Globus pallidus (tissue), 1 donor: ENCODE measurements at places on chromosomes 6 and 20.

GRCh38 chr20:45592574-45593189, 13.6 kb upstream of the WFDC8 start:
- peak; percentile 14 for DNase-seq

DNA sequence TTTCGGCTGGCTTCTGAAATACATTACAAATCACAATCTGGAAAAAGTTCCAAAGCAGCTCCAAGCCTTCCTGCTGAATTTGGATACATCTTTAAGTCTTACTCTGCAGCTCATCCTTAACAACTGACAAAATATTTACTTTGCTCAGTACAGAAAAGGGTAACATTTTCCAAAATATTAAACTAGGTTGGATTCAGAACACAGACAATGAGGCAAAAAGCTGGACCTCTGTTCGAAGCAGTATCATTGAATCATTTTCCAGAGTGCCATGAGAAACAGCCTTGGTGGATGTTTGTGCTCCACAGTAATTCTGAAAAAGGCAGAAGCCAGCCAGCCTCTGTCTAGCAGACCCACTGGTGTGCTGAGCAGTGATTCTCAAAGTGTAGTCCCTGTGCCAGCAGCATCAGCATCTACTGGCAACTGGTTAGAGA, 162.1 kb downstream of the AIG1 start:
- DNase-seq = no peak

DNA sequence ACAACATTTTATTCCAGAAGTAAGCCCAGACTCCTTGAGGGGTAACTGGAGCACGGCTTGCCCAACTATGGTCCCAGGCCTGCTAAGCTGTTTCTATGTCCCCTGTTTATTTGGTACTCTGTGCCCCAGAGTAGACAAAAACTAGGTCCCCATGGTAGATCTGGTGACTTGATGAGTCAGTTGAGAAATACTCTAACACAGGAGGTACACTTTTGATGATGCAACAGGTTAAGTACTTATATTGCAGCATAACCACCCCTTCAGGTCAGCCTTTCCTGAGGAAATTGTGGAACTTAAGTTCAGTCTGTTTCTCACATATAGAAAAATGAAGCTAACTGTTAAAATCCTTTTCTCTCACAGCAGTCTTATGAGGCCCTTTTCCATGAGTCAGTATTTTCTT, 19.6 kb downstream of the TTPAL start:
- DNase-seq = no peak

- DNase-seq = no peak
Measured at GRCh38 chr20:32344835-32345506, 13.2 kb upstream of the ASXL1 start.

DNA sequence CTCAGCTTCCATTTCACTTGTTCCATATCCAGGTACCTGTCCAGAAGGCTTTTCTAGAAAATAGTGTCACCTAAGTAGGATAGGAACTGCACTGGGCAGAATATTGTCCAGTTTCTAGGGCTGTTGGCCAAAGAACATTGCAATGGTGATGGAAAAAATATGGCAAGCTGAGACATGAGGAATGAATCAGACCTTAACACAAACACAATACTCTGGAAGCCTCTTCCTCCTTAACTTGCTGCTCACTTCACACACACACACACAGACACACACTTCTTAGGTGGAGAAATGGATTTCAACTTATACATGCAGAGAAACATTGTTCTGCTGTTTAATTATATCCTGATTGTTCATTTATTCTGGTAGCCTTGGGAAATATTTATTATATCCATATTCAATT, 203.0 kb upstream of the RGS17 start:
- DNase-seq = no peak

- DNase-seq = no peak
Measured at GRCh38 chr6:105968603-105969333, 117.4 kb upstream of the PRDM1 start.

GRCh38 chr6:20565342-20565741, 31.1 kb downstream of the CDKAL1 start:
- no peak for DNase-seq

DNA sequence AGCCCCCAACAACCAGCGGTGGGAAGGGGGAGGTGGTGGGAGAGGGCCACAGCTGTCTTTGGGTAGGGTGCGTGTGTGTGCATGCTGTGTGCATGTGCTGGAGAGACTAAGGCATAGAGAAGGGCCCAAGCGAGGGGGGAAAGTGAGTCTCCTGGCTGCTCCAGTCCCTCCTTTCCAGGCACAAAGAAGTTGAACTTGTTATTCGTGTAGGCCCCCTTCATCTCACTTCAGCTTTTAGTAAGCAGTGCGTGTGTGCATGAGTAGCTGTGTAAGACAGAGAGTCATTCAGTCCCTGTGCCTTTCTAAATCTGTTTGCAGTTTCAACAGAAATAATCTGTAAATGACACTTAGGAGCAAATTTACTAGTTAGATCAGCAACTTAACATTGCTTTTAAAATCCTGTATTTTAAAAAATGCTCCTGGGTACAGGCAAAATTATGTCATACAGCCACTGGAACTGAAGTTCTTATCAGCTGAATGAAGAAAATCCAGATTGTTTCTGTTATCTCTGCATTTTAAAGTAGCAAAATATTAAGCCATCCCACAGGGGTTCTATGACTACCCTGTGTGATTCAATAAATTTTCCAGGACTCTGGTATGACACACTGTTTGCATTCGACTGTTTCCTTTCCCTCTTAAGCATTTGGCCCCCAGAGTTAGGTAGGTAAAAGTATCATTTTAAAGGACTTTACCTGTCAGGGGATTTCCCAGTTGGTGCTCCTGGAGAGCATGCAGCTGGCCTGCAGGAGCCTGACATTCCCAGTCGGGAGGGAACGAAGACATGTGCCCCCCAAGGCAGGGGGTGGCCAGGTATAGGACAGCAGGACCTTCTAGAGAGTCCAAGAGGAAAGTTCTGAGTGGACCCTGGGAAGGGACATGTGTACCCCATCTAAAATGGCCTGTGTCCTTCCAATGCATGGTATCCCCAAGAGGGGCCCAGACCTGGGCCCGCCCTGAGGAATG, 39.0 kb downstream of the MTRES1 start:
- no peak for DNase-seq

DNA sequence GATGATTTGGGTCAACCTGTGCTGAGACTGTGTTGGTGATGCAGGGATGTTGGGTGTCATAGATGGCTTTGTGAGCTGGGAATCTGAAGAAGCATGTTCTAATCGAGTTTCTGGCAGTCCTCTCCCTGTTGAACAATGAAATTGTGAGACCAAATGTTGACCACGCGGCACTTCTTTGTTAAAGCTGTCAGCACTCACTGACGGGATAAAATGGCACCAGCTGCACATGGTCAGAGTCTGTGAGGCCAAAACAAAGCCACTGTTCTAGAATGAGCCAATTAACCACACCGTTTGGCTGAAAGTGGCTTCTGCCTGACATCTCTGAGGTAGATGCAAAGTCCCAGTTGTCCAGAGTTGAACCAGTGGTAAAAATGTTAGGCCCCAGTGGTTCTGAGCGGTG, 562.2 kb downstream of the KIF16B start:
- peak; percentile 10 for DNase-seq

- no peak for DNase-seq
Measured at GRCh38 chr20:35329435-35330139, 37.4 kb upstream of the FAM83C start.

GRCh38 chr20:52342913-52343312, 151.3 kb upstream of the ZFP64 start:
- DNase-seq = no peak

DNA sequence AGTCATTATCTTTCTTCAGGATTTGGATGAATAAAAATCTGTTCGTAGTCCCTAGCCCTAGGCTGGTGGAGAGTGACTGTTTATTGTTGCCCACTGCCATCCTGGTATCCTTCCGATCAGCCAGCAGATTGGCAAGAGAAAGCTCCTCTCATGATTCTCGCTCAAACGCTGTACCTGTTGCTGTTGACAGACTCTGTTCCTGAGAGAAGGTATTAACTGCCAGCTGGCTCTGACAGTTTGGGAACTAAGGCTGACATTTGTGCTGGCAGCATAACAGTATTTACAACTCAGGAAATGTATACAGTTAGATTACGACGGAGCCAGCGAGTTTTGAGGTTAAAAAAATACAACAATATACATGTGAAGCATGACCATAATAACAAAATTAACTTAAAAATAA, 674.5 kb downstream of the PRKN start:
- DNase-seq = no peak

- no peak for DNase-seq
Measured at GRCh38 chr6:160634706-160635105, 29.4 kb downstream of the LPA start.

- no peak for DNase-seq
Measured at GRCh38 chr20:61056627-61057442, 195.2 kb upstream of the CDH4 start.

- no peak for DNase-seq
Measured at GRCh38 chr6:5122504-5123112, 37.5 kb downstream of the PPP1R3G start.

- DNase-seq = no peak
Measured at GRCh38 chr6:68994521-68994920, 359.4 kb downstream of the ADGRB3 start.

- no peak for DNase-seq
Measured at GRCh38 chr6:127205036-127205435, 61.6 kb upstream of the RNF146 start.

GRCh38 chr6:118984342-118984741, 49.4 kb upstream of the MCM9 start:
- DNase-seq = no peak

DNA sequence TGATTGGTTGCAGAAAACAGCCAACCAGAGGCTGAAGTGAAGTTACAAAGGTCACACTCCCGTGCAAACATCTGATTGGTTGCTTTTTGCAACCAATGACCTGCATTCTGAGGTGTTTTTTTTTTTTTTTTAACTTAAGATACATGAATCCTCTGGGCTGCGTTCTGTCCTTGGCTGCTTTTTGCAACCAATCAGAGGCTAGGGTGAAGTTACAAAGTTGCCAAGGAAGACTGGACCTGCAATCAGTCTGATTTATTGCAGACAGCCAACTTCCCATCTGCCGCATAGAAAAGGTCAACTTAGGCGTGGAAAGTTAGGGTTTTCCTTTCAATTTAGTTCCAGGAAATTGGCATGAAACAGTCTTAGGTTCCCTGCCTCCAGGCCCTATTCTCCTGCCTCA, 292.9 kb downstream of the PLCB1 start:
- no peak for DNase-seq

DNA sequence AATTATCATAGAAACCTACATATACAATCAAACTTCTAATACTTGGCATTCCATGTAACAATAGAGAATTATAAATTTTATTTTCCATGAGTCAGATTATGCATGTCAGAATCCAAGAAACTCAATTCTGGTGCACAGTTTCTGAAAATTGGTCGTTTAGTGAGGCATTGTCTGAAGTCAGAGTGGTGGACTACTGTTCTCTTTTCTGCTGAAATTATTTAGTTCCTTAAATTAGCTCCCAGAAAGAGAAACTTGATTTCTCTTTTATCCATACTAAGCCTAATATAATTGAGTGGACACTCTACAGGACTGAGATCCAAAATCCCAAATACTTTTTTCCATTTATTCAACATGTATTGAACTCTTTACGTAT, 265.5 kb downstream of the ALDH8A1 start:
- DNase-seq = no peak
